ENCODE measurements at places on chromosomes 12 and 14. TPM values are rescaled to one million over a fixed set of nuclear protein-coding genes. Genes with fewer than 3 reads are reported as not detected.

HCAR1 gene
- 0.17 TPM for total RNA-seq

AKT1 gene
- 178 TPM for total RNA-seq

GRCh38 chr12:6662602-6662905 is 365 bp downstream of the ING4 start:
- no peak for DNase-seq

DNA sequence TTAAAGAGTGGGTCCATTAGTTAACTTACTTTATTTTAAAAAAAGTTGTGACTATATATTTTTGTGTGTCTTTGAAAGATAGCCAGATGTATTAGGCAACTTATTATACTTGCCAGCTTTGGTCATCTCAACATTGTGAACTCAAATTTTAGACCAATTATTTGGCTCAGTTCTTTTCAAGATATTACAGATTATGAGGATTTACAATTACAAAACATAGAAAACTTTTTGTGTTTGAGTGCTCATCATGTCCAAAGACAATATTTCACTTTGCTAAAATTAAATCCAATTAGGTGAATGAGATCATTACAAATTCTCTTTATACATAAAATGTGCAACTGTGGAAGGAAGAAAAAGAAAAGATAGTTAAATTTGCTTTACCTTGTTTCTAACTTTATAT is 18.3 kb upstream of the PDE3A start:
- DNase-seq: no peak

GRCh38 chr14:31180299-31181051 is 27.1 kb downstream of the HECTD1 start:
- no peak for DNase-seq

- DNase-seq: no peak
These were observed 717 bp downstream of the VASH1 start for GRCh38 chr14:76761960-76762410.

- DNase-seq: no peak
These were observed 99.3 kb downstream of the SPTSSA start for GRCh38 chr14:34362641-34363251.

DNA sequence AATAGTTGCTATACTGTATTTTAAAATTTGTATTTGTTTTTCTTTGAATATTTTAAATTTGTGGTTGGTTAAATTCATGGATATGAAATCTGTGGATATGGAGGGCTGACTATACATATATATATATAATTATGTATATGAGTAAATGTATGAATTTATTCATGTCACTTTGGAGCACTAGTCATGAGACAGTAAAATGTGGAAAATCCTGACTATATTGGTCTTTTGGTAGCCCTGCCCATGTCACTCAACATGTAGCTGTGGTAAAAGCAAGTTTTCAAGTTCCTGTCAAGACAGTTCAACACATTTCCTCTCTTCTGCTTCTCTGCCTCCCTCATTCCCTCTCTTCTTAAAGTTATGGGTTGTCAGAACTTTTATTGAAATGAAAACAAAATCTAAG is 17.3 kb upstream of the C12orf71 start:
- DNase-seq: no peak

- no peak for DNase-seq
These were observed 27.1 kb downstream of the VWF start for GRCh38 chr12:6097411-6097810.

Data from activated naive CD8-positive, alpha-beta T cell treated with anti-CD3 and anti-CD28 coated beads, Interleukin-2, amount 10 ng/mL, durations not matched to agents 7 days and 5 days (primary cell).